ENCODE measurements at places on chromosomes 4 and X.

GRCh38 chrX:142060191-142060590 is 144.9 kb downstream of the MAGEC2 start:
- DNase-seq: no peak

DNA sequence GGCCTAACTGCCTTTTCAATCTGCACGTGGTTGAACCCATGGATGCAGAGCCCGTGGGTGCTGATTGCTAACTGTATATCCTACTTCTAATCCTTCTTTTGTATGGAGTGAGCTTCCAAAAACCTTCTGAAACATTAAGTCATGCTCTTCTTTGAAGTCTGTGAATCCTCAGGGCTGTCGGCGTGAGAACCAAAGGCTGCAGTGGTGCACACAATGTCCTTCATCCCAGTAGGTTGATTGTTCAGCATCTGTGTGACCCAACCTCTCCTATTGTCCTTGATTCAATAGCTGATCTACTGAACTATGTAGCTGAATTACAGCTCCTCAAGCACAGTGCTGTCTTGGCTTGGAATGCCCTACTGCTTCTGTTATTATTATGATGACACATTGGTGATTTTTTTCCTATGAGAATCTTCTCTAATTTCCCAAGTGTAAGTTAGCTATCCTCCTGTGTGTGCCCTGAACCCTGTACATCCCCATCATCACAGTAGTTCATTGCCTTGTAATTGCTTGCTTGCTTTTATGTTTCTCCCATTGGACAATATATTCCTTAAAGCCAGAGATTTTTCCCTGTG is 294.6 kb downstream of the TRIML1 start:
- DNase-seq: no peak

DNA sequence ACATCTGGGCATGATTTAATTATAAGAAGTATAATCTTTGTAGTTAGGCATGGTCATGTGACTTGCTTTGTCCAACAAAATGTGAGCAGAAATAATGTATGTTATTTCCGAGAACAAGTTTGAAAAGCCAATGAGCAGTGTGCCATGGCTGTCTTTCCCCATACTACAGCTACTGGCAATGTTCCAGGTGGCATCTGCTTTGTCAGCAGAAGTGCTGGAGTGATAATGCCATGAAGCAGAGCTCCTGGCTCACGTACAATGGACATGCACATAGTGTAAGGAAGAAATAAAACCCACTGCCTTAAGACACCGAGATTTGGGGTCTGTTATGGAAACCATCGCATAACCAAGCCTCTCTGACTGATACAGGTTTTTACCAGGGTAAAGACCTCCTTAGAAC is 212.6 kb upstream of the RASGEF1B start:
- no peak for DNase-seq

GRCh38 chr4:107060388-107060787 is 24.3 kb upstream of the DKK2 start:
- DNase-seq: no peak

GRCh38 chr4:187665086-187665485 is 330.5 kb upstream of the ZFP42 start:
- no peak for DNase-seq

DNA sequence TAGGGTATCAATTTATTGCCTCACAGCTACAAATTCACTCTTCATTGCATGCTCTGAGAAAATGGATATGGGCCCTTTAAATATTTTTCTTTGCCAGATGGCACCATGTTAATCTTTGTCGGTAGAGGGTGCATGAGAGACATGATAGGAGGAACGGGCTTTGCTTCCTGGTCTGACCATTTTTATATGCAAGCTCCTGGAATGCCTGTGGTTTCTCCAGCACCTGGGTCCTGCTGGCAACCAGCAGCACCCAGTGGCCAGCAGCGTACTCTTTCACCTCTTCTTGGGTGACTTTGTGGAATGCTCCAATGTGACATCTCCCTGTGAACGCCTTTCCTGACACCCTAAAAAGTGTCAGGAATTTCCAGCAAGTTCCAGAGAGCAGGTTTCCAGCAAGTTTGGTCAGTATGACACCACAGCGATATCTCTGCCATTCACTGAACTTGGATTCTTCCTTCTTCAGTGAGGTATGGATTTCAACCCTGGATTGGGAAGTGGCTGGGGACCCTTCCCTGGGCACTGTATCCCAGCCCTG is 140.3 kb upstream of the PGRMC2 start:
- no peak for DNase-seq
